NCI-H526 (cell line): ENCODE measurements at places on chromosomes 11 and 22.

- no peak for DNase-seq
These were observed 34.7 kb downstream of the GALNT18 start for GRCh38 chr11:11587122-11587521.

GRCh38 chr22:40597526-40598430 lies 38.7 kb downstream of the MRTFA start:
- DNase-seq, result no peak

GRCh38 chr11:66068923-66069714 lies 953 bp upstream of the PACS1 start:
- no peak for DNase-seq

DNA sequence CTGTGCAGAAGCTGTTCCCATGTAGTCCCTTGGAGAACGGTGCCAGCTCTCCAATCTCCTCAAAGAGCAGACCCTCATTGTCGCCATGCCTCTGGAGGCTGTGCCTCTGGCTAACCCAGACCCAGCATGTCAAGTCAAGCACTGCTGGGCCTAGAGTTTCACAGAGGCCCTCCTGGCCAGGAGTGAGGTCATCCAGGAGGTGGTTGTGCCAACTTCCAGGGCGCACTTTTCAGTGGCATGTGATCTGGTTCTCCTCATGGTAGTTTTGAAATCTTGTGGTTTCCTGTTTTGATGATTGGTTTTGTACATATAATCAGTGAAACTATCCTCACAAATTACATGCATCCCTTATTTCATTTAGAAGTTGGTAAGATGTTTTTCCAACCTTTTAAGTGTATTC lies 78.9 kb downstream of the PPFIBP2 start:
- no peak for DNase-seq

DNA sequence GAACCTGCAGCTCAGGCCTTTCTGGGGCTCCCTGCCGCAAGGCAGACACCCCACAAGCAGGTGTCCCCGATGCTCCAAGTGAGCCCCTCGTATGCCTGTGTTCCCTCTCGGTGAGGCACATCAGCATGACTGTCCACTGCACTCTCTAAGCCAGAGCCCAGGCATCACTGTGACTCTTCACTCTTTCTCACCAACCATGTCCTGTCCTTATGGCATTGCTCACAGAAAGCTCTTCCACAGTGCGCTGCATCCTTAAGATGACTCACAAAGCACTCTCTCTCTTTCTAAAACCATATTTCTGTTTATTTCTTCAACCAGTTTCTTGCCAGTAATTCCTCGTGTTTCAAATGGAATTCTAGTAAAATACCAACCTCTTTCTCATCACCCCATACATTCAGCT lies 18.1 kb downstream of the GAB4 start:
- DNase-seq, result no peak

DNA sequence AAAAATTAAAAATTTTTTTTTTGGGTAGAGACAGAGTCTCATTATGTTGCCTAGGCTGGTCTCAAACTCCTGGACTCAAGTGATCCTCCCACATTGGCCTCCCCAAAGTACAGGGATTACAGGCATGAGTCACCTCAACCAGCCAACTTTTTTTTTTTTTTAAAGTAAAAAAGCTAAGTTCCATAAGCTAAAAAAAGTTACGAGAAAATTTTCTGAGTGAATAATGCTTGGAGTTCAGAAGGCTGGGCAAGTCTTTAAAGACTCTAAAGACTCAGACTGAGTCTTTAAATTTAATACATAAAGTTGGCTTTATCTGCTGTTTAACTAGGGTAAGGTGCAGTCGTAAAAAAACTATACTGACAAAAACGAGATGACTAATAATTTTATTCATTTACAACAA lies 5.6 kb downstream of the DDX6 start:
- DNase-seq, result no peak
